ENCODE measurements at places on chromosomes 1 and 21. TPM values are rescaled to one million over a fixed set of nuclear protein-coding genes. Genes with fewer than 3 reads are reported as not detected.

DNA sequence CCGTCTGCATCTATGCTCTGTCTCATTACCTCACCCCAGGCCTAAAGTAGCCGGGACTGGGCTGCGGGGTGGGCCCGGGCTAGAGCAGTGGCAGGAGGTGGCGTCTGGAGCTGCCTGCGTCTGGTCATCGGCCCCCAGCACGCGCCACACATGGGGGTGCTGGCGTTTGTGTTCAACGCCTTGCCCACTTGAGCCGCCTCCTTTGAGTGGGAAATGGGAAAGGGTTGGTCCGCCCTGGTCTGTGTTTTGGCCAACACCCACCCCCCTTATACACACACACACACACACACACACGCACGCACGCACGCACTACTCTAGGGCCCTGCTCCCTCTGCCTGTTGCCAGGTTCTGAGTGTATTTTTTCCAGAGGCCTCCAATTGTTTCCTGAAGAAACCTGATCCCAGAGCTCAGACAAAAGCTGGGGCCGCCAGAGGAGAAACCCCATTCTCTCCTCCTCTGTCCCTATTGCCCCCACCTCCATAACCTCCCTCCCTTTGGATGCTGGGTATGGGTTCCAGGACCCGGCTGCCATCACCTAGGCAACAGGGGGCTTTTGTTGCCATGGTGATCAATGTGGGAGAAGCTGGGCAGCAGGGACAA is 10.1 kb downstream of the VANGL2 start:
- no peak for DNase-seq

GRCh38 chr1:80919426-80919825 is 881.3 kb upstream of the ADGRL2 start:
- no peak for DNase-seq

The SPRR2G gene
- total RNA-seq: not detected

The LPGAT1 gene
- 12.2 TPM for total RNA-seq

Data from H9 (cell line).